Erythroblast (primary cell): ENCODE measurements at places on chromosomes 7 and 10.
A peak's percentile ranks its signal among the peaks of the same experiment; 100 is the strongest.

DNA sequence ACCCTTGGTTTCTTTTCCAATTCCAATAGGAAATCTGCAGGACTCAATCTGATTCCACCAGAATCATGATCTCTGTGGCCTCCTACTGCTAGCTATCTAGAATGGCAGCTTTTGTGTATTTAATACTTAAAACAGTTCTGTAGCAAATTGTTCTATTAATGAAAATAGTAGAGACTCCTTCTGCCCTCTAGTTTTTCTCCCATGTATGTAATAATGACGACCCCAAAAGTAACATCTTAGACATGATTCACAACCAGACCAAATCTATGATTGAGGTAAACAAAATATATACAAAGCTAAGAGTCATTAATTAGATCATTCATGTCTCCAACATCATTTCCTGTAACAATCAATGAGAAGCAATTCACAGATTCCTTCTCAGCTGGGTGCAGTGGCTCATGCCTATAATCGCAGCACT is 259.1 kb upstream of the MKLN1 start:
- no peak for DNase-seq

DNA sequence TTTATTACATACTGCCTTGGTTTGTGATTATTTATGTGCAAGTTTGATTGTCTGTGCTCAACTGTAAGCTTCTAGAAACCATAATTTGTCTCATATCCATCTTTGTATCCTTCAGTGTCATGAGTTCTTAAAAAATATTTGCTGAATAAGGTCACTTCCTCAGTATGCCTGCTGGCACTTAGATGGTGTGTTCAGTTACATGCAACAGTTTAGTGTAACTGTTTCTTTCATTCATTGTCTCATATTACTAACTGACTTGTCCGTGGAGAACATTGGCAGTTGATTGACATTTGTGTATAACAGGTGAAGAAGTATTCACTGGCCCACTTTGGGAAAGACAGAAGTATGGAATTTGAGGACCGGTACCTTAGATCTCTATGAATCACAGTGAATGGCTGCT is 236.9 kb downstream of the PRKG1 start:
- DNase-seq: no peak

DNA sequence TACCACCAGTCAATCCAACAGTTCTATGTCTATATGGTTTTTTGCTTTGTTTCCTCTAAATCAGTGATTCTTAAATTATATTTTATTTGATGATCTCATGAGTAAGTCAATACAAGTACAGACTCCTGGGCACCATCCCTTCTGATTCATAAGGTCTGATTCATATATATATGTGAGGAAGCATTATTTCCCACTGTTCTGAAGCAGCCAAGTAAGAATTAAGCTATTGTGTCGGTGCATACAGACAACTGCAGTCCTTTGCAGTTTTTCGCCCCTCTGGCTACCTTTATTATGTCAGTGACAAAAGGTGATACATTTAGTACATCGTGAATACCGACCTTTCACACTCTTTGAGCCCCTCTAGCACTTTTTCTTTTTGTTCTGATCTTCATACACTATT is 1079.6 kb upstream of the C7orf33 start:
- DNase-seq: no peak

- DNase-seq: no peak
These were observed 30.5 kb downstream of the TACC2 start for GRCh38 chr10:122019414-122019975.

GRCh38 chr7:147029953-147030352 is 913.4 kb downstream of the CNTNAP2 start:
- DNase-seq: no peak

- peak; percentile 82 for DNase-seq
These were observed 175.2 kb upstream of the TNRC18 start for GRCh38 chr7:5598769-5599371.

DNA sequence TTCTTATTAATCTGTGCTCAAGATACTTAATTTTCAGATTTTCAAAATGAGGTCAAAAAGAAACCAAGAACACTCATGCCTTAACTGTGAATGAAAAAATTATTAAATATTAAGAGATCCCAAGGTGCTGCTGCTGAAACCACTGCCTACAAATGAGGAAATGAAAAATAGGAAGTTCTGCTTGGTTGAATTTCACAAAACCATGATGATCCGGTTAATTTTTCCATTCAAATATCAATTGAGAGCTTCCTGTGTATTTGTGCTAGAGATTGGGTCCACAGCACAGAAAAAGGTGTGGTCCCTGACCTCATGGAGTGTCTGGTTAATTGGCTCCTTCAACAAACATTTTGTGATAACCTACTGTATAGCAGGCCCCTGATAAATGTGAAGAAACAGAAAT is 132.7 kb upstream of the YAE1 start:
- no peak for DNase-seq

DNA sequence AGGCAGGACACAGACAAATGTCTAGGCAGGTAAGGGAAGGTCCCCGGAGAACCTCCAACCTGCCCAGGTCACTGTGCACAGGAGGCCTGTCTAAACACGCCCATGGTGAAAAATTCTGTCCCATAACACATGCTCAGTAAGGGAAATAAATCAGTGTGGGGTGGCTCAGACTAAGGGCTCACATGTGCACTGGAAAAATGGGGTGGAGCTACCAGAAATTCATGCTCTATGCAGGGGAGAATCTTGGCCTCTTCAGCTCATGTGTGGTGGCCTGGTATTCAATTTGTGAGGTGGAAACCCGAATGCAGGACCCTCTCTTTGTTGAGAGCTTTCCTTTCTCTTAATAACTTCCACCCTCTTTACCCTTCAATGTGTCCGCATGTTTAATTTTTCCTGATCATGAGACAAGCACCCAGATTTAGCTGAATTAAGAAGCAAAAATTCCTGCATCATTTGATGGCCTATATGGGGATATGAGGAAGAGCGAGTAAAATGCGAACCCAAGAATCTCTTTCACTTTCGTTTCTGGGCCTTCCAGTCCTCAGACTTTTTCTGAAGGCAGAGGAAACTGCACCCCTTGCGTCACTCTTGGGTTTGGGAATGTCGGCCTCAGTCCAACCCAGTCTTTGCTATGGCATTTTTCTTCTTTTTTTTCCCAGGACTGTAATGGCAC is 163.2 kb downstream of the DGKB start:
- no peak for DNase-seq

- DNase-seq: no peak
These were observed 14.9 kb upstream of the PLXDC2 start for GRCh38 chr10:19801369-19801768.

GRCh38 chr7:116209561-116210070 is 723 bp upstream of the TES start:
- DNase-seq: no peak

GRCh38 chr10:35639728-35640401 is 2.2 kb downstream of the FZD8 start:
- peak; percentile 14 for DNase-seq

GRCh38 chr10:7563368-7563767 is 103.4 kb downstream of the ITIH5 start:
- DNase-seq: no peak

GRCh38 chr10:107163076-107163855 is 1.2 kb downstream of the SORCS1 start:
- DNase-seq: no peak

- DNase-seq: no peak
These were observed 27.3 kb upstream of the ANK3 start for GRCh38 chr10:60417024-60417423.

GRCh38 chr7:90540406-90540805 is 55.7 kb upstream of the CDK14 start:
- DNase-seq: no peak

- DNase-seq: no peak
These were observed 52.7 kb downstream of the GNA12 start for GRCh38 chr7:2791390-2791789.

DNA sequence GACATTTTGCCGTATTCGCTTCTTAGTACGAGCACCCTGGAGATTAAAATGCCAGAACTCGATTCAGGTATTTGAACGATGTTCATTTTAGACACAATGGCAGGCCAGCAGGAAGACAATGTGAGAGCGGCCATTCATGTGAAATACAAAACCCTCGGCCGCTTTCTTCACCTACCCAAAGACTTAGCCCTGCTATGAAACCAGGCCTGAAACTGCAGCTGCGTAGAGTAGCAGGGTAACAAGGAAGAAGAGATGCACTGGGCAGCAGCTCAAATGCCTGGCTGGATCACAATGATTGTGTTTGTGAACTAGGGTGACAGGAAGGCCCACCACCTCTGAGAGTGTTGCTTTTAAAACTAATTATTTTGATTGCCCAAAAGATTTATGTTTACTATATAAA is 234.8 kb downstream of the TRIL start:
- no peak for DNase-seq
